ENCODE measurements at places on chromosomes 12 and 14. TPM values are rescaled to one million over a fixed set of nuclear protein-coding genes. Genes with fewer than 3 reads are reported as not detected.

DNA sequence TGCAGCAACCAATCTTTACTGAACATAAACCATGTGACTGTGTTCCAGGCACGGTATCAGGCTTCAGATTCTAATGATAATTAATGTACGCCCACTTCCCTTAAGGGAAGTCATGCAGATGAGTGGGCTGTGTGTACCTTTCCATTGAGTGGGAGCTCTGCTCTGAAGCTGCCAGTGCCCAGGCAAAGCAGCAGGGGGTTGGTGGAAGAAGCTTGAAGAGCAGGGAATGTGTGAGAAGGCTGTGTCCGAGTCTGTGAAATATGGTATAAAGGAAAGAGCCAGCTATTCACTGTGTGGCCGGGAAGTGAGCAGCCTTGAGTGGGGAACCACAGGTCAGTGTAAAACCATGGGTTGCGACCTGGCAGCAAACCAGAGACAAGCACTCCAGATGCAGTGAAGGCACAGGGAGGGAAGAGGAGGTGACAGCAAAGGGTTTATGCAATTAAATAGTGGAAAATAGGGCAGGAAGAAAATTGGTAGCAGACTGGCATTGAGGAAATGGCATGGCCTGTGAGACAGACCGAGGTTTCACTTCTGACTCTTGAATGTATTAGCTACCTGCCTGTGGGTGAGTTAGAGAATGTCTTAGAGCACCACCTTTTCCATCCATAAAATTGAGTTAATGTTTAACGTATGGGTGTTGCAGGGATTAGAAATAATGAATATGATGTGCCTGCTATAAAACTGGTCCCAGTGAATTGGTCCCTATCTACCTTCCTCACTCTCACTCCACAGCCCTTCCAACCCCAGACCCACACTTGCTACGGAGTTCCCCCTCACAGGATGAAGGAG lies 116.4 kb downstream of the NTF3 start:
- no peaks in the 10 kb centered on the region for H3K4me1 ChIP-seq
- no peak for DNase-seq
- H3K27ac ChIP-seq = no peak overlapping the region

DNA sequence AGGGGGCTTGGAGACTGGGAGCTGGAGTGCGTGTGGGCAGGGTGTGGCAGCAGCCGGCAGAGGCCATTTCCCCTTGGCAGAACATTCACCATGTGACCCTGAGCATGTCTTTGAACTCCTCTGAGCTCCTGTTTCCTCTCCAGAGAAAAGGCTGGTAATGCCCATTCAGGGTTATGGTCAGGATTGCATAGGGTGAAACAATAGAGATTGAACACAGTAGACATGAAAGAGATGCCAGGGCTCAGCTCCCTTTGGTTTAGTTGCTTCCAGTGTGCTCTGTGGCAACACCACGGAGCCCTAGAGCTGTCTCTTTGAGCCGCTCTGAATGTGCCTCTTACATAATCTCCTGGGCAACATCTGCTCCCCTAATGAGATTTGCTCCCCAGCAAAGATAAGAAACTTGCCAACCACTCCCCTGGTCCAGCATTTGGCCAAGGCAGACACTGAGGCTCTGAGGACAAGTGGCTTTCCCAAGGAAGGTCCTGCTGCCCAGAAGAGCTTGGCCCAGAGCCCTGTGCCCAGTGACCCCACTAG lies 4.6 kb downstream of the IFI27 start:
- DNase-seq = no peak
- H3K36me3 ChIP-seq = no peaks in the 10 kb centered on the region
- no peaks in the 10 kb centered on the region for H3K4me1 ChIP-seq

- no peak overlapping the region for H3K27ac ChIP-seq
- peaks cover 46% of the 10 kb centered on the region for H3K27me3 ChIP-seq
- no peak overlapping the region for H3K4me3 ChIP-seq
Observed at GRCh38 chr14:36580856-36581831, 1.3 kb downstream of the NKX2-8 start.

DNA sequence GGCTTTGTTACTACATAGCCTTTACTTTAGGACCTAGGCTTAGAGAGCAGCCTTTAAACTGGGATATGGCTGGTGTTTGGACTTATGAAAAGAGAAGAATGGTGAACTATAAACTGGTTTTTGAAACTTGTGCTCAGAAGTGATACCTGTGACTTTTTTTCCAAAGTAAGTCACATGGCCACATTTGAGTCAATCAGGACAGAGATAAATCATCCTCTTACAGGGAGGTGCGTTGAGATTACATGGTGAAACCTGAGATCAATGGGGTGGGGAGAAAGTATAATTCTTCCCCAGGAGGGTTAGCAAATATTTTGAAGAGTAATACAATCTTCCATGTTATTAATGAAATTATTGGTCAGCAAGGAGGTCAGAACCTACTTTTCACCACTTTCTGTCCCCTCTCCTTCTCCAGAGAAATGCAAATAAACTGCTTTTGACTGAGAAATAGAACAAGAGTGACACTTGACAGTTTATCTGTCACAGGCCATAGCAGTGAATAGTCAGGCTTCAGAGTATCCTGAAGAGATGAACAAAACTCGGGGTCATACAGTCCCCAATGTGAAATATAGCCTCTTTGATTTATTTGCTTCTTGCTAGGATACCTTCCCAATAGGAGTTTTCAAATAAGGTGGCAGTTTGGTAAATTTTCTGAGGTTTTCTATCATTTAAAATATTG lies 11.1 kb upstream of the ZNF641 start:
- H3K36me3 ChIP-seq = no peaks in the 10 kb centered on the region
- no peak for DNase-seq
- no peak overlapping the region for H3K27ac ChIP-seq
- no peak overlapping the region for H3K4me3 ChIP-seq
- H3K27me3 ChIP-seq = no peaks in the 10 kb centered on the region

DNA sequence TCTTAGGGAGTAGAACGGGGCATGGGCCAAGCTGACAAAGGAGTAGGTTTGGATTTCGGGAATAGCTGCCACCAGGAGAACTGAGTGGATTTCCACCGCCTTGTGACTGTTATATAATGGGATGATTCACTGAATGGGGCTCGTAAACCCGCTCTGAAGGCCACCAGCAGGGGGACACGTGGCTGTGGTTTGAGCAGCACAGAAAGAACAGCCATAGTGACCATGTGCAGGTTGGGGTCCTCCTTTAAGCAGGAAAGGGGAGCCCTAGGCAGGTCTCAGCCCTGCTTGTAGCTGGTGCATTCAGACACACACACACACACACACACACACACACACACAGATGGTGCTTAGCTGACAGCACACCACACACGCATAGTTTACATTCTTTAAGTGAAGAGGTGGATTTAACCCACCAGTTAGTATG lies 8.6 kb upstream of the ASB2 start:
- peaks cover 7% of the 10 kb centered on the region for H3K4me1 ChIP-seq
- H3K27me3 ChIP-seq = peaks cover 38% of the 10 kb centered on the region
- no peak overlapping the region for H3K27ac ChIP-seq
- H3K36me3 ChIP-seq = no peaks in the 10 kb centered on the region
- DNase-seq = no peak

Gene SDSL
- total RNA-seq = 0.20 TPM

Gene KLHL33
- 0.42 TPM for total RNA-seq

Gene EIF2S3B
- total RNA-seq = 0.83 TPM

Measured in activated B cell treated with CpG ODN at 0.5 μM for 24 hours (primary cell).